Activated CD4-positive, alpha-beta T cell treated with anti-CD3 and anti-CD28 coated beads, Interleukin-2, amount 50 U/mL, for 24 hours (primary cell): ENCODE measurements at places on chromosomes 11 and 22.

- no peak for DNase-seq
These were observed 7.6 kb downstream of the C11orf58 start for GRCh38 chr11:16745950-16746605.

DNA sequence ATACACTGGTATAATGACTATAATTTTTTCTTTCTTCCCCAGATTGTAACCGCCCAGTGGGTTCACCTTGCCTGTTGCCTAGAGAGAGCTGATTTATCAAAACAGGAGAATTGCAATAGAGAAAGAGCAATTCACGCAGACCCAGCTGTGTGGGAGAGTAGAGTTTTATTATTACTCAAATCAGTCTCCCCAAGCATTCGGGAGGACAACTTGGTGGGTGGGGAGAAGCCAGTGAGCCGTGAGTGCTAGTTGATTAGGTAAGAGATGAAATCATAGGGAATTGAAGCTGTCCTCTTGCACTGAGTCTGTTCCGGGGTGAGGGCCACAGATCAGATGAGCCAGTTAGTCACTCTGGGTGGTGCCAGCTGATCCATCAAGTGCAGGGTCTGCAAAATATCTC is 73.2 kb downstream of the SLC35F2 start:
- DNase-seq = peak; percentile 6

GRCh38 chr22:23621082-23621780 is 10.9 kb downstream of the DRICH1 start:
- DNase-seq = no peak

DNA sequence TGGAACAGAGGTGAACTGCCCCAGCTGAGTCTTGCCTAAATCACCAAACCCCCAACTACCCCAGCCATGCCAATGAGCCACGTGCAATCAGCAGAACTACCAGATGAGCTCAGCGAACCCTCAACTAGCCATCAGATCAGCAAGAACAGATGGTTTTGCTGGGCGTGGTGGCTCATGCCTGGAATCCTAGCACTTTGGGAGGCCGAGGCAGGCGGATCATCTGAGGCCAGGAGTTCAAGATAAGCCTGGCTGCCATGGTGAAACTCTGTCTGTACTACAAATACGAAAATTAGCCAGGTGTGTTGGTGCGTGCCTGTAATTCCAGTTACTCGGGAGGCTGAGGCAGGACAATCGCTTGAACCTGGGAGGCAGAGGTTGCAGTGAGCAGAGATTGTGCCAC is 374.3 kb downstream of the NXPE2 start:
- DNase-seq = no peak

- no peak for DNase-seq
These were observed 45.1 kb upstream of the OPCML start for GRCh38 chr11:133577403-133577802.

GRCh38 chr11:11882539-11882938 is 40.8 kb downstream of the USP47 start:
- DNase-seq = no peak

GRCh38 chr11:64859542-64860414 is 15.3 kb upstream of the CDC42BPG start:
- DNase-seq = peak; percentile 73
